ENCODE measurements at places on chromosomes 1 and 21. TPM values are rescaled to one million over a fixed set of nuclear protein-coding genes. Genes with fewer than 3 reads are reported as not detected.

SPRR3 gene
- total RNA-seq = not detected

SH2D2A gene
- total RNA-seq = 221 TPM

LEFTY1 gene
- total RNA-seq = not detected

DDR2 gene
- total RNA-seq = 0.25 TPM

MIGA1 gene
- 11.9 TPM for total RNA-seq

SIK1 gene
- 6.7 TPM for total RNA-seq

HENMT1 gene
- total RNA-seq = 25.1 TPM

CLIC6 gene
- 0.82 TPM for total RNA-seq

PGLYRP4 gene
- 0.21 TPM for total RNA-seq

TCHH gene
- total RNA-seq = 0.05 TPM

KCNE2 gene
- total RNA-seq = 0.69 TPM

SYT11 gene
- total RNA-seq = 35.3 TPM

SYPL2 gene
- total RNA-seq = 0.10 TPM

KRTAP22-2 gene
- not detected for total RNA-seq

S100A14 gene
- total RNA-seq = 0.26 TPM

DNA sequence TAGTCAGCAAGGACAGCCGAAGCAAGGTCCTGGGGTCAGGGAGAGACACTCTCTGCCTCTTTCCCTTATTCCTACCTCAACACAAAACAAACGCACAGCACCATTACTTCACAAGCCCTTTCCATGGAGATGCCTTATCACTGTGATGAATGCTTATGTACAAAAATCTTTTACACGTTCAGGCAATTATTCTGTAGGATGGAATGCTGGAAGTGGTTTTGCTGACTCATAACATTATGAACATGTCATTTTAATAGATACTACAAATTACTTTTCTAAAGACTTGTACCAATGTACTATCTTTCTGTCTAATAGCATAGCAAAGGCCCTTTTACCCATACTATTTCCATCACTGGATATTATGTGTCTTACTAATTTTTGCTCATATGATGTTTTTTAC lies 98.4 kb downstream of the TTLL7 start:
- DNase-seq = no peak

GRCh38 chr1:34709547-34709946 lies 45.3 kb upstream of the GJB5 start:
- DNase-seq = no peak

GRCh38 chr1:51859333-51859732 lies 19.2 kb downstream of the NRDC start:
- no peak for DNase-seq

DNA sequence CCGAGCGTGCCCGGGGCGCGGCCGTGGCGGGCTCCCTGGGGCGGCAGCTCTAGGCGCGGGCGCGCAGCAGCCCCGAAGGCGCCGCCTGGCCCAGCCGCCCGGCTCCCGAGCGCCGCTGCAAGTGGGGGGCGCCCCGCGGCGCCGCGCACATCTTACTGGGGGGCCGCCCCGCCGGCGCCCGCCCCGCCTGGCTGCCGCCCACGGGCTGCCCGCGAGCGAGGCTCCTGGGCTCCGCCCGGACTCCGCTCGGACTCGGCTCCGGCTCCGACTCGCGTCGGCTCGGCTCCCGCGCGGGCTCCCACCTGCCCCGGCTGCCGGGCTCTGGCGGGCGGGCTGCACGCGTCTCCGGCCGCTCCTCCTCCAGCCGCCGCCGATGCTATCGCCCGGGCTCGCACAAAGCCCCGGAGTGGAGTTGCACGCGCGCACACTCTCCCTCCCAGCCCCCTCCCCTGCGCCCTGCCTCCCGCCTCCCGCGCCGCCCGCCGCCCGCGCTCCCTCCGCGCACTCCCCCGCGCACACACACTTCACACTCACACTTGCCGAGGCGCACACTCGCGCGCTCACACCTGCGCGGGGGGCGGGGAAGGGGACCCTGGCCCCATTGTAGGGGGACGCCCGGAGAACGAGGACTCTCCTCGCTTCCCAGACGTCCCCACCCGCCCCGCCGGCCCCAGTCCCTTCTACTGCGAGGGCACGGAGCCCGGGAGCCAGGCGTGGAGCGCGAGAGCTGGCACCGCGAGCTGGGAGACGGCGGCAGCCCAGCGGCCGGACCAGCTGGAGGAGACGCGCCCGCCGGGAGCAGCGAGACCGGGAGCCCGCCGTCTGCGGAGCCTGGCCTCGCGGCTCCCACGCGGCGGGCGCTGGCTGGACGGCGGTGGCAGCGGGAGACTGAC lies at the start of gene GRIK3:
Gene GRIK3 (minus strand): TSS at position 395 of the 893 bp plus-strand sequence. CDS start 407 bp downstream, outside the sequence.
- DNase-seq = no peak

DNA sequence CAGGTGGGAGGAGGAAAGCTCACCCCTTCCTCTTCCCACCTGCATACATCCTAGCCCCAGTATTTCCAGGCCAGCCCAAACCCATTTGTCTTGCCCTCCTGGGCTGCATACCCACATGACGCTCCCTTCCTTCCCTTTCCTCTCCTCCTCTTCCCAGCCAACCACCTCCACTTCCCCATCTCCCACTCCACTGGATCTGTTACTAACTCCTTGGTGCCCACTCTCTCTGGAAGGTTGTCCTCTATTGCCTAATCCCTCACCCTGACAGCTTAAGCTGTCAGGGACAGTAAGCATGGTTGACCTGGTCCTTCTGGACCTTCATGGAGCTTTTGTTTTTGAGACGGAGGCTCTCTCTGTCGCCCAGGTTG lies 23.0 kb upstream of the SYNC start:
- no peak for DNase-seq

- no peak for DNase-seq
These were observed 720.2 kb downstream of the LTN1 start for GRCh38 chr21:28272272-28272992.

DNA sequence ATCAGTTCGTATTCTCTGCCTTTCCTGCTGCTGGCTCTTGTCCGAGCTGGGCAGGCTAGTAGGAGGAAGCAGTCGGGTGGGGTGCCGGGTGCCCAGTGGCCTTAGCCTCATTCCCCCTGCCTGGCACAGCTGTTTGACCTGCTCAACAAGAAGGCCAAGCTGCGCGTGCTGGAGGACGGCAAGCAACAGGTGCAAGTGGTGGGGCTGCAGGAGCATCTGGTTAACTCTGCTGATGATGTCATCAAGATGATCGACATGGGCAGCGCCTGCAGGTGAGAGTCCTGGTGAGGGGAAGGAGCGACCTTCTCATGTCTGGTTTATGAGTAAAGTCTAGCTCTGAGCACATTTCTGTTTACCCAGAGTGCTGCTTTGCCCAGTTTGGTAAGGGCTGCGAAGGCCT lies 16.3 kb upstream of the RPS8 start:
- no peak for DNase-seq

GRCh38 chr1:23796466-23797271 lies 3.9 kb downstream of the GALE start:
- no peak for DNase-seq

DNA sequence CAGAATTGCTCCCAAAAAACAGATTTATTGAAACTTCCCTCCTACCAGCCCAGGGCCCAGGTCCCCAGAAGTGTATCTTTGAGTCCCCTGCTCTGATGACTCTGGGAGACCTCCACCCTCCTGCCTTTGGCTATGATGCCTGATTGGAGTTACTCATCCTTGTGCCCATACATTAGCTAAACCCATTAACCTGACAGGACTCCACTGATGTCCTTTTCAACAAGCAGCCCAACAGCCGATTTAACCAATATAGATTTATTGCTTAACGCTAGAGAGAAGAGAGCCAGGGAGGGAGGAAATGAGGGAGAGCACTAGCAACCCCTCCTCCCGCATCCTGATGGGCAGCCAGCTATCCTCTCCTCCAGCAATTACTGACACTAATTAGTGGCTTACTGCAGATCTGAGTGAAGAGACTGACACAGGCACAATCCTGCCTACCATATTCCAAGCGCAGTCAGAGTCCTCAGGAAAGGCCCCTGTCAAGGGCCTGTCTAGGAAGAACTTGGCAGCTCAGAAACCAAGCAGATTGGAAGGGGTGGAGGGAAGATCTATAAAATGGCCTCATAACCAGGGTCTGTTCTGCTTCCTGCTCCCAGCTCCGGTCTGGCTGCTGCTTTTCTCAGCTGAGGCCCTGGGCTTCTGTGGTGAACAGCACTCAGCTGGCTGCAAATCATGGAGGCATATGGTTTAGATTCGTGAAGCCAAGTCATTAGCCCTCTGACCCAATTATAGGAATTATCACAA lies 484.5 kb upstream of the DAB1 start:
- DNase-seq = no peak

GRCh38 chr1:20349561-20349960 lies 58.9 kb downstream of the VWA5B1 start:
- no peak for DNase-seq

DNA sequence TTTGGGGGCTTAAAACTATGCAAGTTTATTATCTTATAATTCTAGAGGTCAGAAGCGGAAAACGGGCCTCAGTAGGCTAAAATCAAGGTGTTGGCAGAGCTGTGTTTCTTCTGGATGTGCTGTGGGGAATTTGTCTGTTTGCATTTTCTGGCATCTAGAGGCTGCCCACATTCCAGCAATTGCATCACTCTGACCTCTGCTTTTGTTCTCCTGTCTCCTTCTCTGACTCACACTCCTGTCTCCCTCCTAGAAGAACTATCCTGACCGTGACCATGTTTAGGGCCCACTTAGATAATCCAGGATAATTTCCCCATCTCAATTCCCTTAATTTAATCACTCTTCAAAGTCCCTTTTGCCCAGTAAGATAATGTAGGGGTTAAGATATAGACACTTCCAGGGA lies 127.4 kb upstream of the DEPDC1 start:
- no peak for DNase-seq

DNA sequence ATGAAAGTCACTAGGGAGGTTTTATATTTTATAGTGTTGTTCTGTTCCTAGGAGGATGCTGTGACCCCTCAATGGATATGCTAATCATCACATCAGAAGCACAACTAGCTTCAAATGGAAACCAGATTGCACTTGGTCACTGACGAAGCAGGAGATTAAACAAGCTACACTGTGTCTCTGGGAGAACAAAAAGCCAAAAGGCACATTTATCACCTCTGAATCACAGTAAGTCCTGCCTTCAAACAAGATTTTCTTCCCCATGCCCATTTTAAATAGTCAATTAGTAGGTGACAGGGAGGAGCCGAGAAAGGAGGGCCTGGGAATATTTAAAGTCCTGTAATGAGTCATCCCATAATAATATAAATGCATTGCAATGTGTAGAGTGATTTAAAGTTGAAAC lies 38.1 kb downstream of the RGS2 start:
- no peak for DNase-seq

GRCh38 chr1:84427250-84428188 lies 29.2 kb downstream of the DNASE2B start:
- DNase-seq = no peak

GRCh38 chr1:185156288-185156853 lies 382 bp downstream of the TRMT1L start:
- DNase-seq = no peak

DNA sequence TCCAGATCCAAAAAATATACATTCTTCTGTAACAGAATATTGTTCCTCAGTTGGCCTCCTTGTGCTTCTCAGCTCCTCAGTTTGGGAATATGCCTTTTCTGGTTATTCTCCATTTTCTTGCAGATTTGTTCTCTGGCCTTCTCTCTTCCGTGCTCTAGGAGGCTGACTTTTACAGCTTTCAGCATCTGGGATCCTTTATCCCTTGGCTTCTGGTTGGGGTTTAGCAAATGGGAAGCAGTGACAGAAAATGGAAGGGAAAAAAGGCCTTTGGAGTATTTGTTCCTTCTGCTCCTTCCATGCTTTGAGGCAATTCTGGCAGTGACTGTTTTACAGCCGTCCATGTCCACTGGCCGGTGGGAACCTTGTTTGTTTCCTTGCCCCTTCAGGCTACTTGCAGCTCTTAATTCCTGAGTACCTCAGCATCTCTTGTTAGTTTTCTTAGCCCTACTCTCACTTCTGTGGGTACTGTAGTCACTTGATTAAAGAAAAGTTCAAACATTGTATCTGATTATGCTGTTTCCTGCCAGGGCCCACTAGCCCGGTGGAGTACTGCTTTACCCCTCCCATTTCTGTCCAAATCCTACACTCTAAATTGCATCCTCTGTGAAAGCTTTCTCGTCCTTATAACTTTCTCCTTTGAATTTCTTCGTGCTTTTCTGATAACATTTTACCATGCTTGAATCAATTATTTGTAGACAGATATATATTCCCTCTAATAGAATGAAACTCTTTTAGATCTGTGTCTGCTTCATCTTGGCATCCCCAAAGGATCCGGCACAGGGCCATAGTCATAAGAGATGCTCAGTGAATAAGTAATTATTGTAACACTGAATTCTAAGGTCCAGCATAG lies 118.2 kb downstream of the OSBPL9 start:
- no peak for DNase-seq

GRCh38 chr1:233277637-233278606 lies 17.6 kb downstream of the PCNX2 start:
- no peak for DNase-seq

DNA sequence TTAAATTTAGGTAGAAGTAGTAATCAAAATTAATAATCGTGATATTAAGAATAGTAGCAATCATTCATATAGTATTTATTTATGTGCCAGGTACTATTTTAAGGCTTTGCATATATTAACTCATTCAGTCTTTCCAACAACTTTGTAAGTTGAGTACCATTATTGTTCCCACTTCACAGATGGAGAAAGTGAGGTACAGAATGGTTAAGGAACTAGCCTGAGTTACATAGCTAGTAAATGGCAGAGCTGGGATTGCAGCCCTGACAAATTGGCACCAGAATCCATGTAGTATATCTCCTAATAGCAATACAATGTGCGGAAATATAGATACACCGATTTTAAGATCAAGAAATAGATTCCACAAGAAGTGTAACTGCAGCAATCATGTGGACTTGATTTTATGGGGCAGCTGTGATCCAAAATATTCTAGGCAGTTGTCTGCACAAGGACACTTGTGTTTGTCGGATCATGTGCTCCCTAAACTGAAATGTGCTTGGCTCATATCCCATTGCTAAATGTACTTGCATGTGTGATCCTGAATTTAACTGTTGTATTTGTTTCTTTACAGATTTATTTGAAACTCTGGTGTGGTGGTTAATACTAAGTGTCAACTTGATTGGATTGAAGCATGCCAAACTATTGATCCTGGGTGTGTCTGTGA lies 5.8 kb upstream of the GTF2B start:
- no peak for DNase-seq

- no peak for DNase-seq
These were observed 717.2 kb downstream of the NCAM2 start for GRCh38 chr21:21715266-21715969.

- DNase-seq = no peak
These were observed 847.8 kb downstream of the MRPL39 start for GRCh38 chr21:24759348-24760075.

- no peak for DNase-seq
These were observed 108.7 kb upstream of the SYT6 start for GRCh38 chr1:114262337-114262736.

- DNase-seq = no peak
These were observed 3.5 kb downstream of the CD164L2 start for GRCh38 chr1:27379564-27380122.
